ENCODE measurements at places on chromosomes 12 and 14.
A peak's percentile ranks its signal among the peaks of the same experiment; 100 is the strongest.

DNA sequence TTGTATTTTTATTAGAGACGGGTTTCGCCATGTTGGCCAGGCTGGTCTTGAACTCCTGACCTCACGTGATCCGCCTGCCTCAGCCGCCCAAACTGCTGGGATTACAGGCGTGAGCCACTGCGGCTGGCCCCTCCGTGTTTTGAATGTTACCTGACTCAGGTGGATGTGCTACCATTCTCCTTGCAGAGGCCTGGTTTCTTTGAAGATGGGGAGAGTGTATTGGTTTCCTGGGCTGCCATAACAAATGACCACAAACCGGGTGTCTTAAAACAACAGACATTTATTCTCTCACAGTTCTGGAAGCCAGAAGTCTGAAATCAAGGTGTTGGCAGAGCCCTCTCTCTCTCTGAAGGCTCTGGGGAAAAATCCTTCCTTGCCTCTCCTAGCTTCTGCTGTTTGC lies 98.0 kb downstream of the IRF2BPL start:
- DNase-seq, result no peak

DNA sequence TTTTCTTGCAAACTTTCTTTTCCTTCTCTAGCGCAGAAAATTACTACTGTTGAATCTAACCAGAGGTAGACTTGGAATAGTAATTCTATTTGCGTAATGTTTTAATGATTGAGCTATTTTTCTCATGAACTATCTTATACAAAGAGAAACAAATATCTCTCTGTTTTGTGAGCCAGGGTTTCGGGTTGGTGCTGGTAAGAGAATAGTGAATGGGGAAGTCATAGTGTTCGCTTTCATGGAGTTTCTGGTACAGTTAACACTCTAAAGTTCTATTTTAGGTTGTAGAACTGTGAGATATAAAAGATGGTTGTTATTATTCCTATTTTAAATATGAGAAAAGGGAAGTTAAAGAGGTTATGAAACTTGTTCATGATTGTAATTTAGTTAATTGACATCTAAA lies 6.6 kb downstream of the CLEC1B start:
- peak; percentile 28 for DNase-seq

- no peak for DNase-seq
Measured at GRCh38 chr12:130832561-130833209, 6.4 kb downstream of the STX2 start.

DNA sequence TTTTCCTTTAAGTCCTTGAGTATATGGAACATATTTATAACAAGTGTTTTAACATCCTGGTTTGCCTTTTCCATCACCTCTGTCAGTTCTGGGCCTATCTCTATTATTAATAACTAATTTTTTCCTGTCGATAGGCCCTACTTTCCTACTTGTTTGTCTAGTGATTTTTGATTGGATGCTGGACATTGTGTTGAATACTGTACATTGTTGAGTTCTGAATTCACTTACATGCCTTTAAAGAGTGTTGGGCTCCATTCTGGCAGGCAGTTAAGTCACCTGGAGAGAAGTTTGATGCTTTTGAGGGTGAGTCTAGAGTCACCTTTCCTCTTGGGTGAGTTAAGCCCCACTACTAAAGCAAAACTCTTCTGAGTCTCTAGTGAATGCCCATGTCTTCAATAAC lies 77.5 kb upstream of the C14orf180 start:
- no peak for DNase-seq

DNA sequence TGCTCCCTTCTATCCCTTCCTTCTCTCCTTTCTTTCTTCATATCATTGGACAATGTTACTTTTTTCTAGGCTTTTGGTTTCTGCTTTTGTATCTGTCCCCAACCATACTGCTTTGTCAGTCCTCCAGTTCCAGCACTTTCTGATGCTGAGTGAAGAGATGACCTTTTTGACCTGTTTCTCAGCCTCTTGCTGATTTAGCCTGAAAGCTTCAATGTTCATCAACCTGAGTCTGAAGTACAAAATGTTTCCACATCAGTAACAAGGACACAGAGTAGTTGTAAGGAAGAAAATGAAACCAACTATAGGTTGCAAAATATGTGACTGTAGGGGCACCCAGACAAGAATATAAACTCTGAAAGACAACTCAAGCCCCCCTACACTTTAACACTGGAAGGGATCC lies 25.2 kb upstream of the AKAP6 start:
- no peak for DNase-seq

DNA sequence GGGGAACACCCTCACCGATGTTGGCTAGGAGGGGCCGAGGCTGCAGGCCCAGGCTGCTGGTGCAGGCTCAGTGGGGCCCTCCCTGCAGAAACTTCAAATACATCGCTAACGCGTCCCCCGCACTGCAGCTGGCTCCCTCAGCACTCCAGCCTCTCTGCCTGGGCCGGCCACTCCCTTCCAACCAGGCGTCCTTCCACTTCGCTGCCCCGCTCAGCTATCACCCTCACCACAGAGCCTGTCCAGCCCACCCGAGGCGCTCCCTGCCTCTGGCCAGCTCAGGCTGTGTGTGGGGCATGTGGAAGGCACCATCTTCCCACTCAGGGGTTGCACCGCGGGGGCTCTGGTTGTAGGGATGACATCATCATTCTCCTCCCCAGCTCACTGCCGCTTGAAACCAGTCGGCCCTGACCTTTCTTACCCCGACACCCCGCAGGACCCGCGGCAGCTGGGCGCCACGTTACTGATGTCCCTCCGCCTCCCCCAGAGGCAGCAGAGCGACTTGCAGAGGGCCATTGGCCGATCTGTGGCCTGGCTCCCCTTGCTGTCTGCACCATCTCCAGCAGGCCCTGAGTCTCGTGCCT lies 199.9 kb upstream of the RTL1 start:
- no peak for DNase-seq

- no peak for DNase-seq
Measured at GRCh38 chr14:55814873-55815272, 234.9 kb downstream of the KTN1 start.

DNA sequence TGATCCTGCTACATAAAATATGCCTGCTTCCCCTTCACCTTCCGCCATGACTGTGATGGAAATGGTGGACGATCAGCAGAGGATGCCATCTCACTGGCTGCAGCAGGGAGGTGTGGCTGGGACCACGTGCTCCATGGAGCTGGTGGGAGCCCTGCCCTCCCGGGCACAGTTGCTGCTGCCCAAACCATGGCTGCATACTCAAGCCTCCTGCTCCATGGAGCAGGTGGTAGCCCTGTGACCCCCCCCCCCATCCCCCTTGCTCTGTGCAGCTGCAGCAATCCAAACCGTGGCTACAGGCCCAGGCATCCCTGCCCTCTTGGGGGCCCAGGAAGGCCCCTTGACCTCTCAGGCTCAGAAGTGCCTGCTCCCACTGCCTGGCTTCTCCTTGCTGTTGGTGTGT lies 597.5 kb upstream of the LMO3 start:
- no peak for DNase-seq

GRCh38 chr12:99087278-99087677 lies 442.2 kb downstream of the APAF1 start:
- DNase-seq, result no peak

DNA sequence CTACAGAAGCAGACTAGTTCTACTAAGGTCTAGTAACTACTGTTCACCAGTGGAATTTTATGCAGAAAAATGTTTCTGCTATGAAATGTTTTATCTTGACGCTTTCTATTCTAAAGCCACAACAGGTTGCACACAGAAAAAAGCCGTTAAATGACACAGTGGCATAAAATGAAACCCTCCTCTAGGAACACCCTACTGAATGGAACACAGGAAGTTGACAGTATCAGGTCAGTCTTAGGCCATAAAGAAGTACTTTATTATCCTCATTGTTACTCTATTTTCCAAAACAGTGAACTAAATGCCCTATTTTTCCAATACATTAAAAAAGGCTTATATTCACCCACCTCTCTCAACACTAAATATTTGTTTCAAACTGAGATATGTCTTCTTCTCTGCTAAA lies 21.9 kb downstream of the EPS8 start:
- no peak for DNase-seq

DNA sequence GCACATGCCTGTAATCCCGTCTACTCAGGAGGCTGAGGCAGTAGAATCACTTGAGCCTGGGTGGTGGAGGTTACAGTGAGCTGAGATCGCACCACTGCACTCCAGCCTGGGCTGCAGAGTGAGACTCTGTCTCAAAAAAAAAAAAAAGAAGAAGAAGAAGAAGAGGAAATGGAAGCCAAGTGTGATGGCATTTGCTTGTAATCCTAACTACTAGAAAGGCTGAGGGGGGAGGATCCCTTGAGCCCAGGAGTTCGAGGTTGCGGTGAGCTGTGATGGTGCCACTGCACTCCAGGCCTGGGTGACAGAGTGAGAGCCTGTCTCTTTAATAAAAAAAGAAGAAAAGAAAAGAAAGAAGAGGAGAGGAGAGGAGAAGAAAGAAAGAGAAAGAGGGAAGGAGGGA lies 52.1 kb downstream of the LGMN start:
- DNase-seq, result peak; percentile 42

GRCh38 chr14:25003537-25003936 lies 46.4 kb downstream of the STXBP6 start:
- no peak for DNase-seq

GRCh38 chr14:65849558-65849957 lies 437.0 kb downstream of the FUT8 start:
- no peak for DNase-seq

GRCh38 chr12:67241482-67241881 lies 27.7 kb upstream of the CAND1 start:
- no peak for DNase-seq

DNA sequence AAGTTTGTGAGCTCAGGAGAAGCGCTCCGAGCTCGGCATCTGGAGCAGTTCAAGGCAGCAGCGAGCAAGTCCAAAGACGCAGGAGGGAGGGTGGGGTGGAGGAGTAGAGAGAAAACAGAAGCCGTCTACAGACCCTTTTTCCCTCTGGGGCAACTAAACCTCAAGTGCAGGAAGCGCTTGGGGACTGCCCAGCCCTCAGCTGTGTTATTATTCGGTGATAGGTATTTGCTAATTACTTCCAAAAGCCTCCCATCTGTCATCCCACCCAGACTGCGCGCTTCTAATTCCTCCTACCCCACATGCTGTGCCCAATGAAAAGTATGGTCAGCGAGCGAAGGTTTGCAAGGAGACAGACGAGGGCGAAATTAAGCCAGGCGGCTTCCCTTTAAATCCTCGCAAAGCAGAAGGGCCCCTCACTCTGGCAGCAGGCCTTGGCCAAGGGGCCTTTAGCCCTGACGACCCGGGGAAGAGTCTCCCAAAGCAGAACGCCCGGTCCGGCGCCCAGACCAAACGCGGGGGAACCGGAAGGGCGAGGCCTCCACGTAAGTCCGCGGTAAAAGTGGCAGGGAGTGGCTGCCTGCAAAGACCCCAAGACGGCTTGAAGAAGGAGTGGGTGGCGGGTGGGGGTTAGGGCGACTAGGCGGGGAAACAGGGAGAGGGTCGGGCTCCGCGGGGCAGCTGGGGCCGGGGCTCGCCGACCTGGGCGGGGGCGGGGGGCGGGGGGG lies 507 bp upstream of the CD9 start:
- peak; percentile 11 for DNase-seq

- no peak for DNase-seq
Measured at GRCh38 chr14:58281969-58282368, 16.4 kb upstream of the ARID4A start.

GRCh38 chr14:64394977-64395633 lies 7.0 kb downstream of the MTHFD1 start:
- DNase-seq, result no peak

DNA sequence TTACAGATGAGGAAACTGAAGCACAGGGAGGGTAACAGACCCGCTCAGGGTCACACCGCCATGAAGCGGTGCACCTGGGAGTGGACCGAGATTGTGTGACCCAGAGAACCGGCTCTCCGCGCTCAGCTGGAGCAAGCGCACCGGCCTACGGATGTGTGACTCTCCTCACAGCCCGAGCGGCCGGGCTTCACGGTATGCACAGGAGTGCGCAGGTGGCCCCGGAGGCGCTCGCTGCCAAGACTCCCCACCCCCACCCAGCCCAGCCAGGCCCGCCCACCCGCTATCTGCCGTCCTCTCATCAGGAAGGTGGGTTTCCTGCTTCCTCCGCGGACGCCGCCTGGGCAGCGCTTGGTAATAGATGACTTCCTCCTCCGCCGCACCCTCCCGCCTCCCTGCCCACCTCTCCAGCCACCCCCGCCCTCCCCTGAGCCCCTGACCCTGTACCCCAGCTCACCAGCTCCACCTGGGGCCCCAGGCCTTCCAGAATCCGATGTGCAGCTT lies 110.7 kb downstream of the NCOR2 start:
- DNase-seq, result peak; percentile 43

DNA sequence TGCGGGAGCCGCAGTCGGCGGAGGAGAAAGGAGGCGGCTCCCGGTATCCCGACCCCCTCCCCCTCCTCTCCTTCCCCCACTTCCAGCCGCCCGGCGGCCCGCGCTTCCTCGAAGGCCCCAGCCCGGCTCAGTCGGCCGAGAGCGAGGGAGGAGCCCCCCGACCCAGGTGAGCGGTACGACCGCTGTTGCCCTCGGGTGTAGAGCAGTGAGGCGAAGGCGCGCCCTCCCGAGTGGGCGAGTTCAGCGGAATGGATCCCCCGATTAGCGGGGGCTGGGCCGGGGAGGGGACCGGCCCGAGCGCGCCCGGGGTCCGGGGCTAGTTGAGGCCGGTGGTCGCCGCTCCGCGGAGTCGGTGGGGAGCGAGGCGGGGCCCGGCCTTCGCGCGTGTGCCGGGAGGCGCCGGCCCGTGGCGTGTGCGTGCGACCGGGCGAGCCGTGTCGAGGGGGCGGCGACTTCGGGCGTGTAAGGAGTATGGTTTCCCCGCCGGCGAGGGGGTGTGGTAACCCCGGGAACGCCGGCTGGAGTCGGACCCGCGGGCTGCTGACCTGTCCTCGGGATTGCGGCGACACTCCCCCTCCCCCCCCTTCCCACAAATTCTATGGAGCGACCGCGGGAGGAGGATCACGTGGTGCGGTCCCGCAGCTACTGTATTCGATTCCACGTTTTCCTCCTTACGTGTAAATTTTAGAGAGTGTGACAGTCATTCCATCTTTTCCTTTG lies 501 bp downstream of the RIMKLB start:
- DNase-seq, result peak; percentile 74

GRCh38 chr14:105472486-105472991 lies 2.1 kb upstream of the CRIP2 start:
- DNase-seq, result no peak

- no peak for DNase-seq
Measured at GRCh38 chr12:91043408-91043807, 14.4 kb downstream of the KERA start.

- no peak for DNase-seq
Measured at GRCh38 chr12:130715998-130716968, at the start of gene RIMBP2. Gene RIMBP2, minus strand, starts transcription at chr12:130716299. Its CDS starts 237,286 bp downstream, at chr12:130479013.

DNA sequence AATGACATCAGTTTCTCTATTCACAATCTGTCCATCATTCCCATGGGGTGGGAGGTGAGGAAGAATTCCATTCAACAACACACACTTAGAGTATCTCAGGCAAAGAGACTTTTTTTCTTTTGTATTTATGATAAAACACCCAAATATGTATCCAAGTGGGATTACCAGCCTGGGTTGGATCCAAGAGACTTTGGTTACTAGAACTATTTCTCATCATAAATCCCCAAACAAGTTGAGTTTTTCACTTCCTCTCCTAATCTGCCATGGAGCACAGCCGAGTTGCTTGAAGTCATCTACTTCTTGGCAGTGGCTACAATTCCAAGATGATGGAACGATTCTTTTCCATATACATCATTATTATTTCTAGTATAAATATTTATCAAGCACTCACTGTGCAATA lies 209.2 kb upstream of the HMGA2 start:
- DNase-seq, result no peak

GRCh38 chr12:110071504-110071903 lies 23.2 kb upstream of the C12orf76 start:
- no peak for DNase-seq

All from naive B cell (primary cell).